Left ventricle myocardium inferior (tissue), 1 donor: ENCODE measurements at places on chromosomes 1 and 21. TPM values are rescaled to one million over a fixed set of nuclear protein-coding genes. Genes with fewer than 3 reads are reported as not detected.

Gene CYP4Z1
- total RNA-seq = 0.71 TPM

Gene TMEM82
- total RNA-seq = not detected

Gene PODN
- 22.9 TPM for total RNA-seq

Gene PAQR6
- total RNA-seq = 0.47 TPM

Gene EVA1C
- 13.9 TPM for total RNA-seq

DNA sequence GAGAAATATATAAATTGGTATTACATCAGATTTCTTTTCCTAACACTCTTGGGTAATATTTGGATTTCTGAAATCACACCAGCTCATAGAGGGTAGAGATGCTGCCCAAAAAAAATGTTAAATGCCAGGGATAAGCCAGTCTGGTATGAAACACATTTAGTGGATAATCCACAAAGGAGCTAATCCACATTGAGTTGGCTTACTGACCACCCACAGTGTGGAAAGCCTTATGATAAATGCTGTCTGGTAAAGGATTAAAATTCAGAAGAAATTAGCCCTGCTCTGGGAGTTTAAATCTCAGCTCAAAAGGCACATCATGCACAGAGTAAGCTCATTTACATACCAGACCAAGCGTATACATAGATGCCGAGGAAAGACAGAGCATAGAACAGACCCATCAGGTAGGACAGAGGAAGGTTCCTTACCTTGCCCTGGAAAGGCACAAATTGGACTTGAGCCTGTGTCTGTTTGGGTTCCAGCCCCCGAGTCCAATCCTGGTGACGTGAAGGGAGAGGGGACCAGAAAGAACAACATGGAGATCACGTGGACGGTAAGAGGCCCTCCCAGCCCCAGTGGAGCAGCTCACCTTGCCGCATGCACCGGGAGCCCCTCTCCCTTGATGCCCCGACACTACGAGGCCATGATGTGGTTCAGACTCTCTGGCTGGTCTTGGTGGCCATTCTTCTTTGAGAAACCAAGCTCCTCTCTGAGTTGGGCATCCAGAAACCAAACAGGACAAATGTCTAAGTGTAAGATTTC is 62.9 kb upstream of the CNTN2 start:
- no peak overlapping the region for H3K4me3 ChIP-seq
- H3K27me3 ChIP-seq = peaks cover 31% of the 10 kb centered on the region
- peaks cover 3% of the 10 kb centered on the region for H3K36me3 ChIP-seq

DNA sequence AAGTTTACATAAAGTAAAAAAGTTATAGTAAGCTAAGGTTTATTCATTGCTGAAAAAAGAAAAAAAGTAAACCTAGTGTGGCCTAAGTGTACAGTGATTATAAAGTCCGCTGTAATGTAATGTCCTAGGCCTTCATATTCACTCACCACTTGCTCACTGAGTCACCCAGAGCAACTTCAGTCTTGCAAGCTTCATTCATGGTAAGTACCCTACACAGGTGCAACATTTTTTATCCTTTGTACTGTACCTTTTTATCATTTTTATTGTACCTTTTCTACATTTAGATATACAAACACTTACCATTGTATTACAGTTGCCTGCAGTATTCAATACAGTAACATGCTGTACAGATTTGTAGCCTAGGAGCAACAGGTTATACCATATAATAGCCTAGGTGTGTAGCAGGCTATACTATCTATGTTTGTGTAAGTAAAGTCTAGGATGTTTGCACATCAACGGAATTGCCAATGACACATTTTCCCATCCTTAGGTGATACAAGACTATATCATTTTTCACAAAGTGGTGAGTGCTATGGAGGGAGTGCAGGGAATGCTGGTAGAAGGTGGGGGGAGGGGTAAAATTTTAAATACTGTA is 58.0 kb upstream of the DMRTA2 start:
- no peaks in the 10 kb centered on the region for H3K27me3 ChIP-seq
- no peaks in the 10 kb centered on the region for H3K4me1 ChIP-seq
- no peak for DNase-seq
- H3K36me3 ChIP-seq = peaks cover 7% of the 10 kb centered on the region
- no peak overlapping the region for H3K4me3 ChIP-seq
- H3K27ac ChIP-seq = no peak overlapping the region

DNA sequence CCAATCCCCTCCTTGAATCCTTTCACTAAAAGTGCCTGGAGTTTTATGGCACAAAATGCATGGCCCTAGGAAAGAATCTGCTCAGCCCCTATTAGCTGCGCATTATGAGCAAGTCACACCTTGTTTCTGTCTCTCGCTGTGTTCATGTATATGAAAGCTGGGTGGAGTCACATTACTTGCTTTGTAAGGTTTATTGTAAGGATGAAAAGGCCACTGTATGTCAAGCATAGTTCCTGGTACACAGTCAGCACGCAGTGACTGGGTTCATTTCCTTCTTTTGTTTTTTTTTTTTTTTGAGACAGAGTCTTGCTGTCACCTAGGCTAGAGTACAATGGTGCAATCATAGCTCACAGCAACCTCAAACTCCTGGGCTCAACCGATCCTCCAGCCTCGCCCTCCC is 6.7 kb upstream of the SLC9A1 start:
- H3K4me3 ChIP-seq = no peak overlapping the region
- no peaks in the 10 kb centered on the region for H3K36me3 ChIP-seq
- H3K27ac ChIP-seq = no peak overlapping the region
- no peak for DNase-seq

Gene LRRN2
- 1.4 TPM for total RNA-seq

DNA sequence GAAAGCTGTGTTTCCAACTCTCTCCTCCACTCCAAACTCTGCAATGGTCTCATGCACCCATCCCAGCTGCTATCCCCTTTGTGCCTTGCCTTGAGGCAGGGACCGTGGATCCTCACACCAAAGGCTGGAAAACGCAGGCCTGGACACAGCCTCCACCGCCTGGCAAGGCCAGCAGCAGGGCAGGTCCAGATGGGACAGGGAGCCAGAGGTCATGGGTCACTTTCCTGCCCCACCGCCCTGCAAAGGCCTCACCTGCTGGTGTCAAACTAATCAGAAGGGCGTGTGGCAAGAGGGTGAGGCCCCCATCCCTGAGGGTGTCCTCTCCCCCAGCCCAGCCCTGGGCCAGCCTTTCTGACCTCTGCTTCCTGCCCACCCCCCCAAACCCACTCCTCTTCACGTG is 106.3 kb downstream of the PAX7 start:
- H3K4me1 ChIP-seq = no peaks in the 10 kb centered on the region
- H3K4me3 ChIP-seq = no peak overlapping the region
- DNase-seq = no peak
- H3K27me3 ChIP-seq = peaks cover 99% of the 10 kb centered on the region
- no peak overlapping the region for H3K27ac ChIP-seq
- no peaks in the 10 kb centered on the region for H3K36me3 ChIP-seq
